ENCODE measurements at places on chromosomes 6 and 20.

DNA sequence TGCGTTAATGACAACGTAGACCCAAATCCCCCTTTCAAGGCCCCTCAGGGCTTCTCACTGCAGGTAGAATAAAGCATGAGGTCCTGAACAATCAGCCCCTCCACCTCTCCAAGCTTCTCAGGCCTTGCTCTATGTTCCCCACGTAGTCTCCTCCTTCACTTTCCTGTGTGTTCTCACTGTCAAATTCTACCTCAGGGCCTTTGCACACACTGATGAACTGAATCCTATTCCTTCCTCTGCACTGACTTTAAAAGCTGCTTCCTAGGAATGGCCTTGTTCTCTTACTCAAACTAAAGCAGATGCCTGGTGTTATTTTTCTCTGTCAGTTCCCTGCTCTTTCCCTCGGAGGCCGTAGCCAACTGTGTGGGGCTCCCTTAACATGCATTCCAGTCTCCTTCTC, 66.8 kb upstream of the EDN1 start:
- DNase-seq, result no peak

DNA sequence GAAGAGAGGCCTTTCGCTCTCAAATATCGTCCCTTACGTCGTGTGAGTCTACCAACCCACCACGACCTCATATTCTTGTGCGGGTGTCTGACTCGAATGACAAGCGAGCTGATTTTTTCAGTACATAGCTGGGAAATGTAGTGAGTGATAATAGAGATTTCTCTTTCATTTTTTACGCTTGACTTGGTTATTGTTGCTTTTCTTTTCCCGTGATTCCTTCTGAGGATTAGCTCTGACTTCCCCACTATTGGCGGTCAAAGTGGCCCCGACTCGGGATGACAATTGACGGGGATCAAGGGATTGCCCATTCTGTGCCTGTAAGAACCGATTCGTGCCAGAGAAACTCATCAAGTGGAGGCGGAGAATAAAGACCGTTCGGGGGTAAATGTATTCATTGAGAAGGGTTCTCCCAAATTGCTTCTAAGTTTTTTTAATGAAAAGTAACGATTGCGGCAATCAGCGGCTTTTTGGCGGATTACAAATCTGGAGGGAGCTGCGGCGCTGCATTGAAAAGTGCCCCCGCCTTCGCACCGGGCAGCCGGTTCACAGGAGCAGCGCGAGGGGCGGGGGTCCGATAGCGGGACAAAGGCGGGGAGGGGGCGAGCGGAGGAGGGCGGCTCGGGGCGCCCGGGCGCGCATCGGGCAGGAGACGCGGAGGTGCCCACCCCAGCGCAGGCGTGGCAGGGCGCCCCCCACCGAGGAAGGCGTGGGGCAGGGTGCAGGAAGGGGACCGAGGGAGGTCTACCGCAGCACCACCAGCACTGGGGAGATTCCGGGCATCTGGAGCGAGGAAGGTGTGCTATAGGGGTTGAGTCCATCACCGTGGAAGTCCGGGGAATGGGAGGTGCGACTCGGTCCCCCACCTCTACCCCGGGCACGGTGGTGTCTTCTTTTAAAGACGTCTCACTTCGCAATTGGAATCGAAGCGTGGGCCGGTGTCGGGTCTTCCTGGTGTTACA, 44.5 kb upstream of the OSTM1 start:
- DNase-seq, result no peak

- DNase-seq, result no peak
Measured at GRCh38 chr6:40714143-40714542, 127.0 kb upstream of the LRFN2 start.

GRCh38 chr20:62949962-62950361, 2.5 kb upstream of the SLC17A9 start:
- DNase-seq, result no peak

DNA sequence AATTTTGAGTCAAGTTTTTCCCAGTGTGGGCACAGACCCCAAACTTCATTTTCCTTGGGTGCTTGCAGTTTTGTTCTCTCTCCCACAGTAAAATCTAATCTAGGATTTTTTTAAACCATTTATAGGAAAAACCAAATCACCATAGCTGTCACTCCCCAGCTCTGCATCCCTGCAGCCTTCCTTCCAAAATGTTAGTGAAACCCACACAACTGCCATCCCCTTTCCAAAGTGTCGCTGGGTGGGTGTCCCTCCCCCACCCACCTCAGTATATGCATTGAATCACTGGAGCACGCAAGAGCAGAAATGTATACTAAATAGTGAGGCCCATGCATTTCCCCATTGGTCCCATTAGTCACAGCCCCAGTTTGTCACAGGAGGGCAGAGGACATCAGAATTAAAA, 138.3 kb downstream of the MTFR2 start:
- DNase-seq, result no peak

- DNase-seq, result no peak
Measured at GRCh38 chr6:19204445-19204844, 632.7 kb upstream of the ID4 start.

GRCh38 chr6:145960918-145961589, 3.1 kb downstream of the SHPRH start:
- peak; percentile 13 for DNase-seq

- DNase-seq, result no peak
Measured at GRCh38 chr6:167495506-167496401, 170.9 kb downstream of the TTLL2 start.

DNA sequence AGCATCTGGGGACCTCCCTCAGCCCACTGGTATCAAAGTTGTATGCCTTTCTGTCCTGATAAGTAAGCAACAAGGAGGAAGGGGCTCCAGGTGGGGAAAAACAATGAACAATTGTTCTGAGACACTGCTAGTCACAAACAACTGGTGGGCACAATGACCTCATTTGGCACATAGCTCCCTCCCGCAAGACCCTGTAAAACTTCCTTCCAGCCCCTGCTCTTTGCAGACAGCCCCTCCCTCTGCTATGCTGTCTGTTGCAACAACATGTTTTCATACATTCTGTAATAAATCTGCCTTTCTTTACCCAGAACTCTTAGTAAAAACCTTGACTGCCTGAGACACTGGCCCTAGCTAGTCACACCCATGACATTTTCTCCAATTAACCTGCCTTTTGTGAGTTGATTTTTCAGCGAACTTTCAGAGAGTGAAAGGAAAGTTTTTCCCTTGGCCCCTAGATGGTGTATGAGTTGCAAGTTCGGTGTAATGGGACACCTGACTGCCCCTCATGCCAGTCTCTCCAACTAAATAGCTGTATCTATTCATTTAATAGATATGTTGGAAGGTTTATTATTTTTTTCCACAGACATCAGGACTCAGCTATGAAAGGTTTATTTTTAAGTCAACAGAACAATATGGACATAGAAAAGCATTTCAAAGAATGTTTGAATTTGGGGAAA, 142.3 kb upstream of the SLC22A16 start:
- DNase-seq, result no peak

- no peak for DNase-seq
Measured at GRCh38 chr6:129455126-129455769, 254.7 kb downstream of the ARHGAP18 start.

DNA sequence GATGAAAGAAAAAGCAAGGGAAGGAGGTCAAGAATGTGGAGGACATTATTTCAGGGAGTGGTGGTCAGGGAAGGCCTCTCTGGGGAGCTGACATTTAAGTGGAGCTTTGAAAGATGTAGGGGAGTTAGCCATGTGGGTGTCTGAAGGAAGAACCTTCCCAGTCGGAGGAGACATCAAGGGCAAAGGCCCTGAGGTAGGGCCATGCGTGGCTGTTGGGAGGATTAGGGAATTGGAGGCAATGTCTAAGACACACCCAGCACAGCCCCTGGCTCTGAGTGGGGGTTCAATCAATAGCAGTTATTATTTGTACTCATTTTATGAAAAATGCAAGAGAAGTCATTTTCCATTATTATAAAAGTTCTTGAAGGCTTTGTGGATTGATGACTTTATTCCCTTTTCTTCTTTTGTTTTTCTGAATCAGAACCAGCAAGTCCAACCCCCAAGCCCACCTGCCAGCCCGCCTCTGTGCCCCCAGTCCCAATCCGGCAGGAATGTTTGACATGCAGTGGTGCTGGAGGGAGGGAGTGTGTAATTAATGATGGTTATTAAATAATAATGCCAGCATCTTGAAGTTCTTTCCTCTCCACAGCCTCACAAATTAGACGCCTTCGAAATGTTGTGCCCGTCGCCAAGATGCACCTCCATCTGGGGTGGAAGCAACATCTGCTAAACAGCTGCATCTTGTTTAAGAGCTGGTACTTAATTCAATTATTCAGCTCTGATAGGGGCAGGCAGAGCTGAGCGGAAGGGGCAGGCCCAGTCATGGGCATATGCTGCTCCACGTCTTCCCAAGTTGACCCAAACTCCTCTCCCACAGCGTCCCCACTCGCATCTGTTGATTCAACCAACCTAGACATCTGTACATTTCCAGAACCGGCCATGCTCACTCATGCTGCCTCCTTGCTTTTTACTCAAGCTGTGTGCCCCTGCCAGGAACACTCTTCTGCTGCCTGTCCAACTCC, 81.3 kb upstream of the SIRPA start:
- no peak for DNase-seq

DNA sequence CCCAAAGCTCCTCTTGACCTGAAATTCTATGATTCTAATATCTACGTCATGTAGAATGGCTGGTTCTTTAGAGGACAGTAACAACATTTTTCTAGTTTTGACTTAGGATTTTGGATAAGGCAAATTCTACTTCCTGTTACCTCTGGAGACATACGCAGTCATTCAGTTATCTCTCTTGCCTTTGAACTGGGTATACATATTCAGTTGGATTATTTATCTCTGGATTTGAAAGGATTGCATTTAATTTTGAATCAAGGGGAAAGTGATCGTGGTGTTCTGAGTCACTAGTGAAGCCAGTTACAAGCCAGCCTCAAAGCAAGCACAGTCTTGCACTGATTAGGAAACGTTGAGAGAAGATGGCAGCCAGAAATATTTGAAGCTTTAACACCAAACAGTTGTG, 35.3 kb upstream of the BCAS1 start:
- DNase-seq, result no peak

GRCh38 chr6:80183019-80183795, 76.7 kb downstream of the BCKDHB start:
- no peak for DNase-seq

GRCh38 chr6:139062932-139063646, 34.5 kb downstream of the ABRACL start:
- DNase-seq, result peak; percentile 36

DNA sequence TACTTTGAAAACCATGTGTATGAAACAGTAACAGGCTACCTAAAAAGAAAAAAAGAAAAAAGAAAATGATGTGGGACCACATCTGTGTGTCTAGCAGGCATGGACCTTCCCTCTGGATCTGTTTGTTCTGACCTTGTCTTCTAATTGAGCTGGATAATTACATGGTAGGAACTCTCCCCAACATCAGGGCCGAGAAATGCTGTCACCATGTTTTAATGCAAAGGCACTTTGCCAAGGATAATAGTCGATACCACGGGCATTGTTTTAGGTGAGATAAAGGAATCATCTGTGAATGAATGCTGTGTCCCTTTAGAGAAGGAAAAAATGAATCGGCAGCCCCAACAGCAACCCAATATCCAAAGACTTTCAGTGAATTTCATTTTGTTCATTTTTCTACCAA, 149.1 kb downstream of the ZDHHC14 start:
- no peak for DNase-seq

DNA sequence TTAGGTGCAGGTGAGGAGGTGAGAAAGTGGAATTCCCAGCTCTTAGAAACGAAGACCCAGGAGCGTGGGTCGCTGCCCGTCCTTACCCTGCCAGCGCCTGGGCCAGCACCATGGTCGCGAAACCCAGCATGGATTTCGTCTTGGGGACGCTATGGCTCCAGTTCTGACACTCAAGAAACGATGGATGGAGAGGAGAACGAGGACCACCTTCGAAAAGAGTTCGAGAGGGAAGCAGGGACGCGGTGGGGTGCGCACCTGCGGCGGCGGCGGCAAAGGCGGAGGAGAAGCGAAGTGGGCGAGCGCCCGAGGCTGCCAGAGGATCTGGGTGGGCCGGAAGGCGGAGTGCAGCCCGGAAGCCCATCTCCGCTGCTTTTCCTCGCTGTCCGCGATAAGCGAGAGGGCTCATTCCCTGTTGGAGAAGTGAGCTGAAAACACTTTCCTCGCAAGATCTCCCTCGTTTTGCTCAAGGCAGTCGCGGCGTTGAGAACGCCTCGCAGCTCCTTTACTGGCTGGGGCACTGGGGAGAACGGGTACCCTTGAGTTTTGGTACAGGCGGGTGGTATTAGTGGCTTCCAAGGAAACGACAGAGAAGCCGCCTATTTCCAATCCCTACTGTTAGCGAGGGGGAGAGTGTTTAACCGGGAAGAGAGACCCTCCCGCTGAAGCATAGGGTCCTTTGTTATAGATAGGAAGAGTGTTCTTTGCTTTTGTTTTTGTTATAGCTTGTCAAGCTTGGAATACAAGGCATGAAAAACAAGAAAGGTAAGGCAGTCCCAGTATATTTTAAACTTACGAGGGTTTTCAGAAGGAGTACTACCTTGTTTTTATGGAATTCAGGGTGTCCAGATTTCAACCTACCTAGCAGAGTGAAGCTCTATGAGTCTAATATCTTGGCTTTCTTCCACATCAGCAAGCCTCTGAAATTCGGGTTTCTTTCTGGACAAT, 109.5 kb downstream of the TRIM27 start:
- DNase-seq, result no peak

- DNase-seq, result no peak
Measured at GRCh38 chr6:28211840-28212509, 13.1 kb upstream of the ZSCAN9 start.

GRCh38 chr6:104473021-104473429, 386.7 kb downstream of the HACE1 start:
- no peak for DNase-seq

GRCh38 chr20:42018979-42019378, 400.8 kb upstream of the CHD6 start:
- no peak for DNase-seq

DNA sequence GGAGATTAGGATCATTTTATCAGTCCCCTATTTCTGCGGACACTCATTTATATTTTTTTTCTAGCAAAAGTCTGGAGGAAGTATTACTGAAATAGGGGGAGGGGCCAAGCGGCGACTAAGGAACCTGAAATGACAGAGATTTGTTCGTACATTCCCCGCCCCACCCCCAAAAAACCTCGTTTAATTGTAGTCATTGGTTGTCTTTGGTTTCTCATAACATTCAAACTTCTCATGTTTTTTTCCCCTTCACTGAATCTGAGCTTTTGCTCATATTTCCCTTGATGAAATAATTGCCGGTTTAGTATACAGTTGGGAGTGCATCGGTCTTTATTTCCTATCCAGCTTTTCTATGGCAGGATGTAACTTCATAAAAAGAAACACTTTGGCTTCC, 768 bp upstream of the FYN start:
- no peak for DNase-seq

- DNase-seq, result no peak
Measured at GRCh38 chr6:165718491-165718891, 55.5 kb upstream of the PDE10A start.

DNA sequence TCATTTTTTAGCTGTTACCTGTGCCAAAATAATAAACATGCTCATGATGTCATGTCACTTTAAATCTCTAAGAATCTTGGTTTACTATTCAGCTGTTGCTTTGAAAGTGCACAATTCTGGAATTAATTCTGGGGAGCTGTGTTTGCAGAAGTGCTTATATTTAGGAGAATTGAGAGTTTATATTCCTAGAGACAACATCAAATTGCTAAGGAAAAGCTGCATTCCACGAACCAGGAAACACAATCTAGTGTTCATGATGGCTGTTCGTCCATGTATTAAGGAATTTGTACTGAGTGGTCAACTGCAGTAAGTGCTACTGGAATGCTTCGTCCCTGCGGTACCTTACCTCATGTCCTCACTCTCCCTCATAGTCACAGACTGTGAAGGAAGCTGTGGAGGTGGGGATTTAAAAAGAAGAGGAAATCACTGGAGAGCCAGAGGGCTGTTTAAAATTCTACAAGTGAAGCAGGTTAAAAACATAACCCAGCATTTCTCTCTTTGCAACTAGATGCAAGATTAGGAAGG, 161.0 kb downstream of the TRMT11 start:
- no peak for DNase-seq

GRCh38 chr6:15653581-15653980, 9.2 kb downstream of the DTNBP1 start:
- DNase-seq, result no peak
